ENCODE measurements at places on chromosomes 4 and X.
A peak's percentile ranks its signal among the peaks of the same experiment; 100 is the strongest.

- no peak for DNase-seq
These were observed 286.3 kb downstream of the ANKRD50 start for GRCh38 chr4:124426279-124426678.

DNA sequence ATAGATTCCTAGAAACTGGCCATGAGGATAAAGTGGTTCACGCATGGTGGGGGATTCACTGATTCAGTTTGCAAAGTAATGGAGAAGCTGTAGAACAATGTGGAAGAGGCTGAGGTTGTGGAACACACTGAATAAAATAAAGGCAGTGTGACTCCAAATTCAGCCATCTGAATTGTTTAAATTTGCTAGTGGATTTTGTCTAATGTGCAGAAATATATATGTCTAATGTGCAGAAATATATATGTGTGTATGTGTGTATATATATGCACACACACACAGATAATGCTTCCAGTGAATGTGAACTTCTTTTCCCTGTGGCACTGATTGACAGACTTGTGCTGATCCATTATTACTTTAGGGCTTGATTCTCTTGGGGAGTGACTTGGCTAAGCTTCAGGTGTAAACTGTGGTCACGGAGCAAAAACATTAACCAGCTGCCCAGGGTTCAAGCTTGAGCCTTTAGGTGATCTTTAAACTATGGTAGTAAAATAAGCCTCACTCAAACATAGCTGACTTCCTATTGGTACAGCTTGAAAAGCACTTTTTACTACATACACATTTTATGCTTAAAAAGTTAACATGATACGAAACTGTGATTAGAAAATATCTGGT, 3.5 kb downstream of the STBD1 start:
- no peak for DNase-seq

- no peak for DNase-seq
These were observed 32.0 kb upstream of the FHL1 start for GRCh38 chrX:136115126-136115903.

DNA sequence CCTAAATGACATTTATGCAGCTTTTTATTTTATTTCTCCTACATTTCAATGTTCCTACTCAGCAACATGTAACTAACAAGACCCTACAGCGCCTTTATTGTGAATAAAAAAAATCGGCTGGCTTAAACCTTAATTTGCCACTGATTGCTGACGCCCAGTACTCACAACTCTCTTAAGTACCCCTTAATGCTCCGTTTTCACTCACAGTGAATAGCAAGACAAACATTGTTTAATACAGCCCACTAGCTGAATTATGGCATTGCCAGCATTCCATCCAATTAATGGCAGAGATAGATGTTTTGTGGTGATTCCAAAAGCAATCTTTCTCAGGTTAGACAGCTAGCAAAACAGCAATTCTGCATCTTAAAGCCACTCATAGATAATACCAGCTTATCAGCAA, 61.1 kb downstream of the PPARGC1A start:
- DNase-seq, result no peak

DNA sequence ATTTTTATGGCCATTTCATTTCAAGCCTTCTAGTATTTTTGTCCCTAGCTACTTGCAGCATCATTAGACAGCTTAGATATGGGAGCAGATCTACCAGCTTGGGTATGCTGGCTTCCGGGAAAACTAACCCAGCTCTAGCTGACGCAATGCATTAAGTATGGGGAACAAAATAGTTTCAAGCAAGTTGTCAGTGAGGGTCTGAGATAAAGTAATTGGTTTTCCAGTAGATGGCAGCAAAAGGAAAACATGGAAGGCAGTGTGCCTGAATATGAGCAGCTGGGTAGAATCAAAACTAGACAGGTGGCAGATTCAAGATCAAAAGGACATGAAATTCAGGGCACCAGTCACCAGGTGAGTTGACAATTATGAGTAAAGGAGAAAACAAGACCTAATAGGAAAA, 340.9 kb upstream of the CTSO start:
- no peak for DNase-seq

DNA sequence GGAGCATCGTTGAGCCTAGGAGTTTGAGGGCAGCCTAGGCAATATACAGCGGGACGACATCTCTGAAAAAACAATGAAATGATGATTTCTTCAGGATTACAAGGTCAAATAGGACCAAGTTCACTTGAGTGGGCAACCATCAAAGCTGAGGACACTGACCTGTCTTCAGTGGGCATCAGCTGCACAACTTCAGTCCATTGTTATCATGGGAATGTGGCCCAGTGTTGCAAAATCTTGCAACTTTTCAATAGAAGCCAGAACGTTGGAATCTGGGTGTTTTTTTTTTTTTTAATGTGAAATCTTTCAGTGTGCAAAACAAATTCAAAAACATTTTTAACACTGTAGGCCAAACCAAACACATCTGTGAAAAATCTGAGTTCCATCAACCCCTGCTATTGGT, 155.4 kb upstream of the PLAC1 start:
- DNase-seq, result no peak

DNA sequence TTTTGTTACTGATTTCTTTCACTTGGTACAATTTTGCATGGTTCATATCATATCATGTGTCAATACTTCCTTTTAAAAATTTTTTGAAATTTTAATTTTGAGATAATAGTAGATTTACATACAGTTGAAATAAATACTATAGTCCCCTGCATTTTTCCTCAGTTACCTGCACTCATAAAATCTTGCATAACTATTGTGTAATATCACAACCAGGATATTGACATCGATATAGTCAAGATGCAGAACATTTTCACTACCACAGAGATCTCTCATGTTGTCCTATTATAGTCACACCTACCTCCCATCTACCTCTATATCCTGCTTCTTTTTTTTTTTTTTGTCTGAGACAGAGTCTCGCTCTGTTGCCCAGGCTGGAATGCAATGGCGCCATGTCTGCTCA, 36.7 kb upstream of the MSN start:
- no peak for DNase-seq

- no peak for DNase-seq
These were observed 113.0 kb upstream of the TLR3 start for GRCh38 chr4:185955826-185956543.

- DNase-seq, result no peak
These were observed 35.7 kb upstream of the GABRQ start for GRCh38 chrX:152601848-152602616.

DNA sequence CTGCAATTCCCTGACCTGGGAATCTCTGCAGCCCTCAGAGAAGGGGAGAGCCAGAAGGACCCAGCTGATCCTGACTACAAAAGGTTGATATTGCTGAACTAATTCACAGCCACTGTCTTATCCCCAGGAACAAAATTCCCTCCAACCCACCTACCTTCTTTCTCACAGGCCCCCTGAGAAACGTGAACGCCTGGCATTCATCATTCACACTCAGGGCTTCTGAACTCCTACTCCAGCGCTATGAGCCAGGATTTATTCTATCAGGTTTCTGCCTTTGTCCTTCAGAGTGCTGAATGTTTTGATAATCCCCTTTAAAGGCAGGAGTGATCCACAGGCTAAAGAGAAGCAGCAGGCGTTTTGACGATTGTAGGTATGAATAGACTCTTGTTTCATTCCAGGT, 76.5 kb downstream of the KCNIP4 start:
- no peak for DNase-seq

- DNase-seq, result no peak
These were observed 33.0 kb upstream of the CXCL8 start for GRCh38 chr4:73707269-73707875.

DNA sequence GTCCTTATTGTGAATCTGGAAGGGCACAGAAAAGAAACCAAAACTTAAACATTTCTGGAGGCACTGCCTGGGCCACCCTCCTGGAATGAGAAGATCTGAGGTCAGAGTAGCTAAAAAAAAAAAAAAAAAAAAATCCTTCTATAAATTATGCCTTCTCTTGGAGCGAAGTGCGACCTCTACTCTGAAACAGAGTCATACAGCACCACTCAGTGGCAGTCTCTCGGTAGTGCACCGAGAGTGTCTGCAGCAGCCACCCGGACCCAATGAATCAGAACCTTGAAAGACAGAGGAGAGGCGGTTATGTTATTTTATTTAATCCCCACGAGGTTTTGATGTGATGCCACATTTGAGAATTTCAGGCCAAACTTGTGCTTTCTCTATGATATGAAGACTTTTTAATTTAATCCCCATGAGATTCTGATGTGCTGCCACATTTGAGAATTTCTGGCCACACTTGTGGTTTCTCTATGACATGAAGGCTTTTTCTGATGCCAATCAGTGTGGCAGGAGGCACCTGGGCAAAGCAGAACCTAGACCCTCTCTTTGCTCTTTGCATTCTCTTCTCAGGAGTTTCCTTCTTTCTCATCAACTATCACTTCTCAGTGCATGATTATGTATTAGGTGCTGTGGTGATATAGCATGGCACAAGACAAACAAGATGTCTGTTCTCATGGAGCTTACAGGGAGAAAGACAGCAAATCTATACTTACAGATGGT, 5.6 kb upstream of the CT47C1 start:
- peak; percentile 66 for DNase-seq

GRCh38 chr4:148962539-148963290, 520.5 kb upstream of the NR3C2 start:
- no peak for DNase-seq

- DNase-seq, result no peak
These were observed 1.6 kb downstream of the RPL9 start for GRCh38 chr4:39456946-39457763.

DNA sequence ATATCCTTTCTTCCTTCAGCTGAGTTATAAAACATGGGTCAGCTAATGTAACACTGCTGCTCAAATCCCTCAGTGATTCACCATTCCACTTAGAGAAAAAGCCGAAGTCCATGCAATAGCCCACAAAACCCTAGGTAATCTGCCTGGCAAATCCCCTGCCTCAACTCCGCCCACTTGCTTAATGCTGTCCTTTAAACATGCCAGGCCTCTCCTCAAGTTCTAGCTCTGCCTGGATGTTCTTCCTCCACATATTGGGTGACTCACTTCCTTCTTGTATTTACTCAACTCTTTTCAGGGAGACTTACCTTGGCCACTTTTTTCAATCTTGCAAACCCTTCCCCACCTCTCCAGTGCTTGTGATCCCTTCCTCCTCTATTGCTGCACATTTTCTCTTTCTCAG, 89.8 kb downstream of the EMCN start:
- DNase-seq, result no peak

DNA sequence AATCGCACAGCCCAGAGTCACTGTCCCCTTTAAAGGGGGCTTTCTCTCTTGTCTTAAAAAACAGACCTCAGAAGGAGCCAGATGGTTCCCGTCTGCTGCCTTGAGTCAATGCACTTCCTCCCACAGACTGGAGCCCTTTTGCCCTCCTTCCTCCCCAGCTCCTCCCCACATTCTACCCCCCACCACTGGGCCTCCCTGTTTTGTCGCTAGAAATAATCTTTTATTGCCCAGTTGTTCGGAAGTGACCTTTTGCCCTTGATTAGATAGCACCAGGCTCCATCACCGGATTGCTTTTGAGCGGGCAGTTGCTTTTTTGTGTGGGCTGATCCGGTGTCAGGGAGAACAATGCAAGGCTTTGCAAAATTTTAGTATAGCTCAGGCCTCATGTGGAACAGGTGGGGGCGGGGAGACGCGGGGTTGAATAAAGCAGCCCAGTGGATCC, 47.7 kb downstream of the SPRY1 start:
- no peak for DNase-seq

- DNase-seq, result no peak
These were observed 901.9 kb upstream of the AGA start for GRCh38 chr4:178344096-178344495.
